ENCODE measurements at places on chromosomes 1 and 21.

DNA sequence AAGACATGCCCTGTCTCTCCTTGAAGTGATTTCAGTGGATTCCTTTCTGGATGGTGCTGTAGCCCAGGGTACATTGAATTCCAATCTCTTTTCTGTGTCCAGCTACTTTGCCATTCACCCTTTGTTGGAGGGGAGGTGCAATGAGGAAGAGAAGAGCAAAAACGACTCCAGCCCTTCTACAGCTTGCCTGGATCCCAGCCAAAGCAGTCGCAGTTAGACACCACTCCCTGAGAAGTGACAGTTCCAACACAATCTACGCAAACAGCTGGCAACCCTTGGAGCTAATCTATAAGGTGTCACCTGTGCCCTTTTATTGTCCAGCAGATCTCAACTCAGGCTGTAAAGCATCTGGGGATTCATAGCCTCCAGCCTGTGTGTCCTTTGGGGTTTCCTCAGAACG lies 4.6 kb downstream of the CD244 start:
- no peak for DNase-seq

DNA sequence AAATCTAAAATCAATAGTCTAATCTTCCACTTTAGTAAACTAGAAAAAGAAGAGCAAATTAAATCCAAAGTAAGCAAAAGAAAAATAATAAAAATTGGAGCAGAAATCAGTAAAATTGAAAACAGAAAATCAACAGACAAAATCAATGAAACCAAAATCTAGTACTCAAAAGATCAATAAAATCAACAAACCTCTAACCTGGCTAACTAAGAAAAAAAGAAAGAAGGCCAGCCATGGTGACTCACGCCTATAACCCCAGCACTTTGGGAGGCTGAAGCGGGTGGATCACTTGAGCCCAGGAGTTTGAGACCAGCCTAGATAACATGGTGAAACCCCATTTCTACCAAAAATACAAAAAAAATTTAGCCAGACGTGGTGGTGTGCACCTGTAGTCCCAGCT lies 22.8 kb downstream of the PDIK1L start:
- no peak for DNase-seq

DNA sequence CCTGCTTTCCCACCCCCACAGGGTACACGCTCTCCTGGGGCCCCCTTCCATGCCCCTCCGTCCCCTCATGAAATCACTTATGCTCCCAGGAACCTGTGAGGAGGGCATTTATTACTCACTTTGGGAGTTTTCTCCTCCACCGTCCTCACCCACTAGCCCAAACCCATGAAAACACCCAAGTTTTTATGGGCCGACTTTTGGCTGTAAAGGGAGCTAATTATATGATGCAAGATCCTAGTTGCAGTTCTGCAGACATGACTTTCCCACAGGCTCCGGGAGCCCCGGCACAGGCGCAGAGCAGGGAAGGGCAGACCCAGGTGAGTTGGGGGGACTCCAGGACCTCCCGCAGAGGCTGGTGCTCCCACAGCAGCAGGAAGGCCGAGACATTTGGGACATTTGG lies 29.7 kb downstream of the EPHA2 start:
- DNase-seq, result no peak

DNA sequence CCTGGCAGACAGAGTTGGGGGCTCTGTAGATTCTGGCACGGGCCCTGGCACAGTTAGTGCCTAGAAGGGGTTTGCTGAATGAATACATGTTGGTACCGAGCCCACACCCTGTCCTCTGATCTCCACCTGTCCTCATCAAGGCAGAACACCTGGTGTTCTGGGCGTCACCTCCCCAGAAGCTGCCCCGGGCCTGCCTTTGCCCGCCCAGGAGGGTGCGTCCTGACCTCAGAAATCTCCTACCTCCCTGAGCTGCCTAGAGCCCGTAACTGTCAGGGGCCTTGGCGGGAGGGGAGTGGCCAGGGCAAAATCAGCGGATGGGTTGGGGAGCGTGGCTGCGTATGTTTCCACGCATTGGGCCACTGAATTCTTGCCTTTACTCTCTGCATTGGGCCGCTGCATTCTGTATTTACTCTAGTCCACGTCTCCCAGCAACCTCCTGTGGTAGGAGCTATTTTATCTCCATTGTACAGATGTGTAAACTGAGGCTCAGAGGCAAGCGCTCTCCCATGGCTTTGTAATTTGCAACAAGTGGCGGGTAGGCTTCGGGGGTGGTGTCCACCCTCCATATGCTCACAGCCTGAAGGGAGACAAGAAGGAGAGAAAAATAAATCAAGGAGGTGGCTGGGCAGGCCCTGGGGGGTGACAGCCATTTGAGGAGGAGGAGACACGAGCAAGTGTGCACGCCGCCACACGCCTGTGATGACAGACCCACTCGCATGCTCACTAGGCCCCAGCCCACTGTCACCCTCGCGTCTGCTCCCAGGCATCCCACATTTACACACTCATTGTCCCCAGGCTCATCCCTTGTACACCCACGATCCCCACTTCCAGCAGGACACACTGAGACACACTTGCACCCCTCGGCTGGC lies 95.7 kb upstream of the WNT4 start:
- no peak for DNase-seq

DNA sequence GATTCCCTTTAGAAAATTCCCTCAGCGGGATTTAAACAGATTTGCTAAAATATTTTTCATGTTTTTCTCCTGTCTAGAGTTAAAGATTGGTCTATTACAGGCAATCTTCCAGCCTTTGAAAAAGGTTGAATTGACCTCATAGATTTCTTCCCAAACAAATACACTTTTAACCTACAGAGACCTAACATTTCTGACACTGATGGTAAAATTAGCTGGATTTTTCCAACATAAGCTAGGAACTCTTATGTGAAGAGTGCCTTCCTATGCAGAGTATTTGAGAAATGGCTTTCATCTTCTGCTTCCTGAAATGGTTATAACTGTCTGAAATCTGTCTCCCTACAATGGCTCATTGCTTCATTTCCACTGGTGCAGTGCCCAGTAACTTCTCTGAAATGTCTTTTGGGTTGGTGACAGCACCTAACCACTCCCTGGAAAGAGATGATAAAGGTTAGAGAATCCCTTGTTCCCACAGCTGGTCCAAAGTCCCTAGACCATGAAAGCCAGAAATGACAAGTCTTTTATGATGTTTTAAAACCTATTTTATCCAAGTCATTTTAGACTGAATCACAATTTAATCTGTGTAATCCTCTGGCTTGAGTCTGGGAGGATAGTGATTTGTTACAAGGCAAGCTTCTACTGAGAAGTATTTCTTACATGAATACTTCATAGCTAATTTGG lies 269.4 kb downstream of the BACH1 start:
- no peak for DNase-seq

- DNase-seq, result no peak
Observed at GRCh38 chr1:193525411-193525810, 339.0 kb upstream of the B3GALT2 start.

GRCh38 chr1:64403331-64403730 lies 66.6 kb upstream of the CACHD1 start:
- no peak for DNase-seq

All from NK-92 treated with Interleukin-12 subunit alpha and Interleukin-12 subunit beta, amount 100 ng/mL, for 24 hours (cell line).